ENCODE measurements at places on chromosomes 2 and 18.

DNA sequence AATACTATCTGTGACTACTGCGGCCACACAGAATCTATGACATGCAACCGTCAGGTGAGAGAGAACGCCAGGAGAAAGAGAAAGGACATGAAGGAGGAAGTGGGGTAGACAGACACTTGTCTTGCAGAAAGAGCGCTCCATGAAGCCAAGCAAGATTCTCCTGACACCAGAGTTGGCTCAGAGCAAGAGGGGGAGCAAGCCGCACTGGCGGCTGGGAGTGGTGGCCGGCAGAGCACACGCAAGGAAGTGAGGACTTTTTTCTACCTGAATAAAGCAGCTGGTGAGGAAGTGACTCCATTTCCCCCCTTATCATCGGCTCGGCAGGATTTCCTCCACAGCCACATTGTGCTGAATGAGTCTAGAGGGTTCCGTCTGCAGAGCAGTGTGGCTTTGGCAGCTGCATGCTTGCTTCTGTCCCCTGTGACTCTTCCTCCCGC lies 181.6 kb downstream of the BCL2 start:
- no peak for DNase-seq

DNA sequence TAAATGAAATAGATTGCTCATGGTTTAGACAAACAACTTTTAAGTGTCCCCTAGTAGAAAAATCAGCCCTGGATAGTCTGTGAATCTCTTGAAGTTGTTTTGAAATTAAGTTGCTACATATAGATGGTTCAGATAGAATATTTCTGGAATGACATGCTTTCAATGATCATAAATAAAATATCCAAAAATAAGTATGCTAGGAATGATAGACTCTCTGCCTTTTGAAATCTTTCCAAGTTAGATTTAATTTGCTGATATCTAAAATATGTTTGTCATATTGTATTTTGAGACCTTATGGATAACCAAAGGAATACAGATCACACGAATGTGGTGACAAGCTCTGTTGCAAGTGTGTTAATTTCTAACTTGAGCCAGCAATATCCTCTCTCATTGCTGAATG lies 488.7 kb downstream of the THSD7B start:
- DNase-seq: no peak

- no peak for DNase-seq
These were observed 92.3 kb upstream of the RANBP2 start for GRCh38 chr2:108626995-108627394.

GRCh38 chr2:120255071-120255470 lies 2.4 kb downstream of the RALB start:
- DNase-seq: no peak

- no peak for DNase-seq
These were observed 28.9 kb downstream of the LMAN2L start for GRCh38 chr2:96710985-96711384.

DNA sequence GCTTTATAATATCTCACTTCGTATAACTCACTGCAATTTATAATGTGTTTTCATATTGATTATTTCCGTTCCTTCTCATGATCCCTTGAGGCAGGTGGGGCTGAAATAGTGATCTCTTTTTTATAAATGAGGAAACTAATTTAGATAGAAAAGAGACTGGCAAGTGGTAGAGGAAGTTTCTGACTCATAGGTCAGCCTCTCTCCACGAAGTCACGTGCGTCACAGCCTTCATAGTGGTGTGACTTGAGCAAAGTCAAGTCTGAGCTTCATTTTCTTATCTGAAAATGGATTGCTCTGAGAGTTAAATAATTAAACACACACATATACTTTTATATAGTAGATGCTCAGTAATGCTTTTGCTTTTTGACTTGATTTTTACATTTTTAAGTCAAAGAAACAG lies 19.9 kb downstream of the ABCG5 start:
- peak; percentile 92 for DNase-seq

DNA sequence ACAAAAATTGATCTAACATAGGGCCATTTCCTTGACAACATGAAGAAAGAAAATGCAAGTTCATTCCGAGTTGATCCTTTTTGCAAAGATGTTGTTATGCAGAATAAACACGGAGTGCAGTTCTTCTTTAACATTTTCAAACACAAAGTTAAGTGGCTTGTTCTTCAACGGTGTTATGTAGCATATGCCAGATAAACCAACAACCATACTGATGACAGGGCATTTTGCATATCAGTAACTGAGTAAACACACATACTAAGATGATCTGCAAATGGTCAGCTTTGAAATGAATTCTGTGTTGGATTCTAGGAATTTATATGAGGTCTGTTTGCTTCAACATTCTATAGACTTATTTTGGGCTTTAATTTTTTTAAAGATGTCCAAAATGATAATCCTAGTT lies 266.4 kb downstream of the GPD2 start:
- no peak for DNase-seq

DNA sequence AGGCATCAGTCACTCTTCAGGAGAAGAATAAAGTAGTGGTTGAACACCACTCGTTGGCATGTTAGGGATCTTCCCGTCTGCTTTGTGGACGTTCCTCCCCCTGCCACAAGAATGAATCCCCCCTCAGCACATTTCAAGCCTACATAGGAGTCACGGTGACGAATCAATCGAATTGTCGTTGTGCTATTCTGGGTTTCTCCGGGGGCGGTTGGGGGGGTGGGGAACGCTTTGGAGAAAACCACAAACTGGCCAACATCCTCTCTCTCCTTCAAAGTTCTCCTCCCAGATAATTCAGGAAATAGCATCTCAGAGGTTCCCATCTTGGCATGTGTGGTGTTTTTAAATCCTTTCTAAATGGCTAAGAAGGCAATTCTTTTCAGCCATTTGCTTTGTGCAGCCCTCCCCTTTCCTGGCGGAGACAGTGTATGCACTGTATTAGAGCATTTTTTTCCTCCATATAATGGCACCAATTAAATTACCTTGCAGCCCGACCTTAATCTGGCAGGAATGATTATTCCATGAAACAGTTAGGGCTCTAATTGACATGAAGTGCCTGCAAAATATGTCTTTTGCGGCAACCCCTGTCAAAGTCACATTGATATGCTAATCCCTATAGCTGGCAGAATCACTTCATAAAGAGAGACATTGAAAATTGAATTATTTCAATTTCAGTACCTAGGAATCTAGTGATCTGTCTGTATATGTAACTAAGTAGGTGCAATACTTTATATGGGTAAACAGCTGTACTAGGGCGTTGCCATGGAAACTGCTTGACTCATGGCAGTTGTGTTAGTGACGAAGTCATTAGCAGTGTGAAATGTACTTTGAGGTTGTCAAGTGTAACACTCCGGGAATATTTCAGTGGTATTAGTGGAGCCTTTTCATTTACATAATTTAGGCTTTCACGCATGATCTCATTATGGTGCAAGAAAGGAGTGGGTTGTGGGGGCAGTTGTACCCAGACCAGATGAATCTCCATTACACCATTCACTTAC lies 323.4 kb upstream of the SLC14A2 start:
- DNase-seq: no peak

DNA sequence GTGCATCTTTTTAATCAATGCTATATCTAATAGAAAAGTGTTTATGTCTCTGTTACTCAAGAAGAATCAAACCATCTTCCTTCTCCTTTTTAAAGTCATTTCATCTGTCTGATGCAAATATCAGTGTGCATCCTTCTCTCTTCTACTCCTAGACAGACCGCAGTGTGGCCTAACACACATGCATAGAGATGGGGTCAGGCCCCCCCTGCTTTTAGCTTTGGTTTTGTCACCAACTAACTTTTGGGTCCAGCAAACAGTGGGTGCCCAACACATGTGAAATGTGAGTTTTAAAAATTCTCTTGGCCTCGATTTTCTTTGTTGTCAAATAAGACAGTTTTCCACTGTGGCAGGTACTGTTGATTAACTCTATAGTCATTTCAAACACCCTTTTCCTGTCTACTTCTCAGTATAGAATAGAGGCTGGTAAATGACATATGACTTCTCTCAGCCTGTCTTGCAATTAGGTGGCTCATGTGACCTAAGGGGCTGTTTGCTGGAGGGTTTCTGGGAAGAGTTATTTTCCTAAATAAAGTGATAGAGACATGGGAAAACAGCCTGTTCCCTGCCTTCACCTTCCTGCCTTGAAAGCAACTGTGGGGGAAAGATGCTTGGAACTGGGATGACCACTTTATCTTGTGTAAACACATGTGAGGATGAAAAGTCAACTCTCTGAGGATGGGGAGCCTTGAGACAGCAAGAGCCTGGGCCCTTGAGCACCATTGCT lies 65.7 kb upstream of the DARS1 start:
- DNase-seq: no peak

GRCh38 chr18:24362757-24363156 lies 34.9 kb downstream of the OSBPL1A start:
- DNase-seq: no peak

DNA sequence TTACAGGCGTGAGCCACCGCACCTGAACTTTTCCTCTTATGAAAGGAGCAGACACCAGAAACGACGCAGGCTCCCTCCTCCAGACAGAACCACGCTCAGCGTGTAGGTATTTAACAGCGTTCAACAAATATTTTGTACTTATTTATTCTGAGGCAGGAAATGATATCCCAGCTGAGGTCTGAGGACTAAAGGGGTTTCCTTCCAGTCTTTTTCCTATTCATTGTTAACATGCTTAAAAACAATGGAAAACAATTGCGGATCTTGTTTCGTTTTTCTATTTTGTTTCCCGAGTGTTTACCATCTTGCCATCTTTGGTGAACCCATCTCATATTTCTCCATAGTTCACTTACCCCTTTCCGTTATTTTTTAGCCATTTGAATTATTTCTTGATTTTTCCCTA lies 43.7 kb upstream of the FOSL2 start:
- DNase-seq: no peak

DNA sequence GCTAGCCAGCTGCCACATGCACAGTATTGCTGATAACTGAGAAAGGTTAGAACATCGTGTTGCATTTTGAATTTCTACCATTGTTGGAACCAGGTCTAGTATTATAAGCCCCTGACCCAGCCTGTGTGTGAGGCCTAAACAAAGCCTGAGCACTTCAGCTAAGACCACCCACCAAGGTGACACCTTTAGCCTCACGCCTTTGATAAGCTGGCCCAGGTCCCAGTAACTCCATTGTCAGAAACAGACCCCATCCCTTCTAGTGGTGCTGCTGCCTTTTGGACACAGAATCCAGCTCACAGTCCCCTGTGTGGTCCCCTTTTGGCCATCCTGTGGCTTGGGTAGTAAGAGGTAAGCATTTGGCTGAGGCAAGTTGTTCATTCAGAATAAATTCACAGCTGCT lies 1.6 kb downstream of the ELMOD3 start:
- no peak for DNase-seq

- no peak for DNase-seq
These were observed 528.0 kb downstream of the BCL11A start for GRCh38 chr2:60025496-60025895.

DNA sequence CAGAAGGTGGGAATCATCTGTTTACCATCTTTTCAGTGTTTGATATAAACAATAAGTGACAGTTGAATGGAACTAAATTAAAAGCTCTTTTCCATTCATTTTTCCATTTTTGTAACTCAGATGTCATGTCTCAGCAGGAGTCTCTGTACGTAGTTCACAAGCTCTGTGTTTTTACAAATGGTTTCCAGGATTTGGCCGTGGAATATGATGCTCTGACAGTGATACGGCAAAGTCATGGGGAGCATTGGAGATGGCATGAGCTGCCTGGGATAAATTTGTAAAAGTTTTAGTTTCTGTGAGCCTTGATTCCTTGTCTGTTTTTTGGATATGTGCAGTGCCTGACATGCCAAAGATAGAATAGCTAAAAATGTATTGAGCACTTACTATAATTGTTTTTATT lies 168.1 kb upstream of the SESTD1 start:
- DNase-seq: no peak

- no peak for DNase-seq
These were observed 10.2 kb downstream of the SOWAHC start for GRCh38 chr2:109624339-109624738.

GRCh38 chr2:11861044-11861443 lies 114.6 kb downstream of the LPIN1 start:
- DNase-seq: no peak
